ENCODE measurements at places on chromosomes 12 and 14. TPM values are rescaled to one million over a fixed set of nuclear protein-coding genes. Genes with fewer than 3 reads are reported as not detected.

Gene KCNA5
- polyA plus RNA-seq: 1.8 TPM

Gene RFLNA
- polyA plus RNA-seq: 3.0 TPM

Gene APAF1
- polyA plus RNA-seq: 59.3 TPM

Gene MAP1LC3B2
- 8.1 TPM for polyA plus RNA-seq

Gene LBHD2
- not detected for polyA plus RNA-seq

Gene CFAP54
- 2.5 TPM for polyA plus RNA-seq

Gene LHX5
- not detected for polyA plus RNA-seq

Gene SLC8A3
- polyA plus RNA-seq: 7.3 TPM

Gene SPSB2
- polyA plus RNA-seq: 4.1 TPM

Gene NTS
- polyA plus RNA-seq: 9.6 TPM

Gene USP44
- 4.1 TPM for polyA plus RNA-seq

Gene PRB3
- polyA plus RNA-seq: not detected

Gene OR6C70
- polyA plus RNA-seq: not detected

Gene TAS2R42
- polyA plus RNA-seq: not detected

Gene CRADD
- 10.4 TPM for polyA plus RNA-seq

Gene LRRC23
- polyA plus RNA-seq: 30.0 TPM

Gene TAS2R13
- polyA plus RNA-seq: not detected

Gene CLMN
- 10.1 TPM for polyA plus RNA-seq

Gene TMEM132D
- 2.1 TPM for polyA plus RNA-seq

Gene SERPINA3
- polyA plus RNA-seq: 2.4 TPM

Gene TMCC3
- polyA plus RNA-seq: 7.1 TPM

Gene NELL2
- polyA plus RNA-seq: 33.8 TPM

Gene STAB2
- 31.2 TPM for polyA plus RNA-seq

Gene ADAM21
- 1.0 TPM for polyA plus RNA-seq

Gene PRICKLE1
- polyA plus RNA-seq: 60.7 TPM

Gene RNASE2
- 2.5 TPM for polyA plus RNA-seq

Measured in right lung (tissue), 10 donors.